Kidney epithelial cell (primary cell): ENCODE measurements at places on chromosomes 5 and 9.

- DNase-seq = no peak
Observed at GRCh38 chr5:32713361-32713769, 2.2 kb downstream of the NPR3 start.

- peak; percentile 25 for DNase-seq
Observed at GRCh38 chr5:143106174-143106573, 297.3 kb downstream of the NR3C1 start.

DNA sequence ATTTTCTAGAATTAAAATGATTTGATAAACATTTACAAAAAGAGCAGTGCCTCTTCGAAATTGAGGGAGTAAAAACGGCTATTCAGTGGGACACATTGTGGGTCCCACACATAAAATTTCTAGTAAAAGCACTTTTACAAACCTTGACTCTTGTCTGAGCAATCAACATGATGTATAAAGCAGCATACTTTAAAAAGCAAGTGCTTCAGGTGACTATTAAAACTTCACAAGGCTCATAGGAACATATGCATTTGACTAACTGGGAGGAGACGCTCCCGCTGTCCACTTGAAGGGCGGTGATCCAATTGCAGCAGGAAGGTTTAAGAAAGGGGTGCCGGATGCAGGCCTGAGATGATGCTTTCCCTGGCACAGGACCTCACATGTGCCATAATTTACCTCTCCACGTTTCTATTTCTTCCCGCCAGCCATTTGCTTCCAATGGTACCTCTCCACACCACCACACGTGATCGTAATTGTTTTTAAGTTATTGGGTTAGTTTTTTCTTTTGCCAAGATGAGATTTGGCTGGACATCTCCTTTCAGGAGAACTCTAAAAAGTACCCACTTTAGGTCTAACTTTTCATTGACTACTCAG is 1.8 kb downstream of the MCTP1 start:
- no peak for DNase-seq

DNA sequence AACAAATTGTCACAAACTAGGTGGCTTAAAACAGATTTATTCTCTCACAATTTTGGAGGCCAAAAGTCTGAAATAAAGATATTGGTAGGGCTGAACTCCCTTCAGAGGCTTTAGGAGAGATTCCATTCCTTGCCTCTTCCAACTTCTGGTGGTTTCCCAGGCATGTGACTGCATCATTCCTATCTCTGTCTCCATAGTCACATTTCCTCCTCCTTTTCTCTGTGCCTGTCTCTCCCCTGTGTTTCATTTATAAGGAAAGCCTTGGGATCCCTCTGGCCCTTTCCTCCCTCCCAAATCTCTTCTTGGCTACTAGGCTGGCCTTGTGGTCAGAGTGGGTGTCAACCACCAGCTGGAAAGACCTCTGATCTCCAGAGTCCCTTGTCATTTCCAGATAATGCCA is 78.2 kb downstream of the SNX18 start:
- no peak for DNase-seq

DNA sequence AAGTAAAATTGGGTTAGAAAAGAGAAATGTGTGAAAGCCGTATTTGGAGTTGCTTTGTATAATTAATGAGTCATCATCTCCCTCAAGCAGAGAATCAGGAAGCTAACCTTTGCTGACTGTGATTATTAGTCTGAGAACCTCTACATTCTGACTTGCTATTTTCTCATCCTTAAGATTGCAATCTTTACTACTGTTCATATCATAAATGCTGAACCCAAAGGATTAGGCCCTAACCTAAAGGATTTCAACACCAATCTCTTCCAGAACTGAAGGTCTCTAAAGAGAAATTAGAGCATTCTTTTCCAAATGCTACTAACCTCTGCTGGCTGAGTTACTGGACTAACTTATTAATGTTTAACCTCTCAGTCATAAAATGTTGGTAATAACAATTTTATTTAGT is 538.1 kb upstream of the MEF2C start:
- DNase-seq = peak; percentile 29

GRCh38 chr5:76145945-76146344 is 62.8 kb downstream of the SV2C start:
- DNase-seq = no peak

- DNase-seq = peak; percentile 48
Observed at GRCh38 chr5:144421411-144421810, 250.7 kb downstream of the KCTD16 start.

- DNase-seq = no peak
Observed at GRCh38 chr5:174307031-174307408, 261.5 kb downstream of the NSG2 start.

DNA sequence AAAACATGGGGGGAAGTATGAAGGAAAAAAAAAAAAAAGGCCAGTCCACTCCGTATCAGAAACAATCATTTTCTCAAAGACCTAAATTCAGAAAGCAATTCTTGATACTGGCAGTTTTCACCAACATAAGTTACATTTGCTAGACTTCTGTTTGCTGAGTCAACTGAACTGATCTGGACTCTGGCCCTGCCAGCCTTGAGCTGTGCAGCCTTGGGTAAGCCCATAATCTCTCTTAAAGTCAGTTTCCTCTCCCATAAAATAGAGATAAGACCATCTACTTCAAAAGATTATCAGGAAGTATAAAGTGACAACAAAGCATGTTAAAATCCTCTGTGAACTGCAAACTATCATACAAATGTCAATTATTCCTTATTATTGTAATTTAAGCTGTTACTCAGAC is 106.8 kb downstream of the MAPKAP1 start:
- DNase-seq = no peak

DNA sequence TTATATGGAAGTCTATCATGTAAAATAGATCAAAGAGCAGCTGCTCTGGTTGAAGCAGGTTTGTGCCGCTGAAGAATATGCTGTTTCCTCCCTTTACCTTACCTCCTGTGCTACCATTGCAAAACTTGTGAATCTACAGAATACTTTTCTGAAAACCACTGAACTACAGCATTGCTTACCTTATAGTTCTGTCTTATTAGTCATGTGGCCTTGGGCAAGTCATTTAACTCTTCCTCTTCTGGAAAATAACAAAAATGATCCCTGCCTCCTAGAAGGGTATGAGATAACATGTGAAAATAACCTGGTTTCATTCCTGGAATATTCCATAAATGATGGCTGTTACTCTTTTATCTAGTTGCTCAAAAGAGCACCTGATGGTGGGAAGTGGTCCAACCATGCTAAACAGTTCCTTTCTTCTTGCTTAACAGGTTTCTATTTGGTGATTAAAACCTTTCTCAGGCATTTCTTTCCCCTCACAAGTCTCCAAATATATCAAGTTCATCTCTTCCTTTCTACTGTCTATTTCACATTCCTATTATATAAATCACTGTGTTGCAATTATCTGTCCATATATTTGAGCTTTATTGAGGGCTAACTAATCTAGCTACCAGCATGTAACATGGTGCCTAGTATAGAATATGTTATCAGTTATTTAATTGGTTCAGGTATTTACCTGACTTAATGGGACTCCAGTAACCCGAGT is 15.0 kb downstream of the TRIM32 start:
- DNase-seq = no peak

DNA sequence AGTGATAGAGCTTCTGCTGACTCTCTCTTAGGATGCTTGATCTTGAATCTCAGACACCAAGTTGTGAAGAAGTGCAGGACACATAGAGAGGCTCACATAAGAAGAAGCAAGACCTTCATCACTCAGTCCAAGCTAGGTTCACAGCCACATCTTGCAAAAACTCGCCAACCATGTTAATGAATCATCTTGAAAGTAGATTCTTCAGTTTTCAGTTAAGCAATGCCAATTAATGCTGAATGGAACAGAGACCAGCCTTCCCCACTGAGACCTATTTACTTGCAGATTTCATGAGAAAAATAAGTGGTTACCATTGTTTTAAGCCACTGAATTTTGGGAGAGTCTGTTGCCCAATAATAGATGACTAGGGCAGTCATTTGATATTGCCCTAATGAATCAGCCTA is 217.7 kb upstream of the EDIL3 start:
- no peak for DNase-seq

- DNase-seq = no peak
Observed at GRCh38 chr5:102226321-102226720, 69.8 kb downstream of the SLCO4C1 start.

- no peak for DNase-seq
Observed at GRCh38 chr5:83482961-83483360, 11.4 kb downstream of the VCAN start.

GRCh38 chr5:109721741-109722140 is 32.0 kb downstream of the MAN2A1 start:
- DNase-seq = no peak

- DNase-seq = no peak
Observed at GRCh38 chr5:25713259-25713658, 1068.5 kb upstream of the CDH10 start.

GRCh38 chr5:154892369-154892771 is 33.9 kb downstream of the CNOT8 start:
- no peak for DNase-seq

DNA sequence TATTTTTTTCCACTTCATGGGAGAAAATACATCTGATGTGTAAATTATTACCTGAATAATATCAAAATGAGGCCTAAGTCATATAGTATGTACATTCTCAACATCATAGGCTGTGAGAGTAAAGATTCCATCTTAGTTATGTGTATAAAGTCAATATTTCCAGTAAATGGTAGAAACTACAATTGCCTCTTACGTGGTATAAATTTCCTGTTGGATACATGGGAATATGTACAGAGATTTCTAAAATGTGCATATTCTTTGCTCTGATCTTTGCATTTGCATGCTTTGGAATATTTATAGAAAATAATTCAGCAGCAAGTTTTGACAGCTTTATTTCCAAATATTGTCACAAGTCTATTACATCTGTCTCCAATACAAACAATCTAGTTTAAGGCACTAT is 78.8 kb downstream of the GABRB2 start:
- DNase-seq = no peak

DNA sequence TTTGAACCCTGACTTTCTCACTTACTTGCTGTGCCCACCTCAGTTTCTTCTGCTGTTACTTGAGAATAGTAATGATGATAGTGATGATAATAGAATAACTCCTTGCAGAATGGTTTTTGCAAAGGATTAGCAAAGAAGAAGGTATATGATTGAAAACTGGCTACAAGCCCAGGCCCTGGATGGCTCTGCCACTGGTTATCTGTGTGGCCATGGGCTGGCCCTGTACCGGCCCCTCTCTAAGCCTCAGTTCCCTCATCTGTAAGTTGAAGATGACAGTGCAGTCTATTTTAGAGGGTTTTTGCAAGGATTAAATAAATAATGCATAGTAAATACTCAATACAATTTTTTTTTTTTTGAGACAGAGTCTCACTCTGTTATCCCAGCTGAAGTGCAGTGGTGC is 6.2 kb downstream of the TTLL11 start:
- DNase-seq = no peak

DNA sequence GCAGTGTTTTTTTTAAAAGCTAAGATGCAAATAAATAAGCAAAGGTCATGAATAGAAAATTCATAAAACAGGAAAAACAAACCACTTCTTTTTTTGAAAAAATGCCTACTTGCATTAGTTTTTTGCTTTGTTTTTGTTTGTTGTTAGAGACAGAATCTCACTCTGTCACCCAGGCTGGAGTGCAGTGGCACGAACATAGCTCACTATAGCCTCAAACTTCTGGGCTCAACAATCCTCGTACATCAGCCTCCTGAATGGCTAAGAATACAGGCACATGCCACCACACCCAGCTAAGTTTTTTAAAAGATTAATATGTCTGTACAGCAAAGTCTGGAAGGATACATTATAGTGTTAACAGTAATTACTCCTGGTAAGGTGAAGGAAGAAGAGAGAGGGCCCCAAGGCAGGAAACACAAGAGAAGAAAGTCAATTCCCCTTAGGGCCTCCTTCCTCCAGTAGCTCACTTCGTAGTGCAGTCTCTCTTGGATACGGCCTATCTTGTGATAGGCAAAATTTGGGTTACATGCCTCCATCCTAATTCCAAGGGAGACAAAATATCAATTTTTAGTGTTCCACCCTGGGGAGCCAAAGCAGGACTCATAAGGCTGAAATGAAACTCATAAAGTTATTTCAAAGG is 15.3 kb downstream of the FAM169A start:
- no peak for DNase-seq

GRCh38 chr5:14244721-14245120 is 101.6 kb downstream of the TRIO start:
- DNase-seq = no peak

DNA sequence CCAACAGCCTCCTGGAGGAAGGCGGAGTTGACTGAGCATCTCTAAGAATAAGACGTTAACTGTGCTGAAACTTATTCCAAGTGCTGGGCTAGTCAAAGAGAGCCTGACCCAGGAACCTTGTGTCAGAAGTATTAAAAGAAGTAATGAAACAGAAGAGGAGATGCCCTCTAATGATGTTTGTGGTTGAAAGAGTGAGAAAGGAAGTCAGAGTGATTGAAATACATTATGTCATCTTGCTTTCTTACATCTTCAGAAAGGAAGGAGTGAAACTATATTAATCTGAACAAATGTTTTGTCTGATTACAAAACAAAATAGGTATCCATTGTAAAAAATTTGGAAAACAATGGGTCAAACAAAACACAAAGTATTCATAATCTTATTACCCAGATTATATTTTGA is 460.7 kb downstream of the NTRK2 start:
- no peak for DNase-seq

DNA sequence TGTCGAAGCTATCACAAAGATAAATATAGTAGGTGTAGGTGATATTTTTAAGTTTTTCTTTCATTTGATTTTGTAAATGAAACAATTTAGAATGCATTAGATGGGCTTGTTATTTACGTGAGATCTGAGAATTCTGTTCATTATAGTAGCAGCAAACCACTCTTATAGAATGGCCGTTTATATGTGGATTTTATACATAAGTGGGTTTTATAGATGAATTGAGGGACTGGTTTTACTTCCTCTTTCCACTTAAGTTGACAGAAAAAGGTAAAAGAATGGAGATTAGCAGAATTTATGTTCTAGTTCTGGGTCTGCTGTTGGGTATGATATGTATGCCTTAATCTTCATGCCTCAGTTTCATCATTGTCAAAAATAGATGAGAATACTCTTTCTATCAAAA is 5.6 kb downstream of the RMI1 start:
- no peak for DNase-seq

GRCh38 chr5:25500635-25501034 is 855.9 kb upstream of the CDH10 start:
- no peak for DNase-seq

DNA sequence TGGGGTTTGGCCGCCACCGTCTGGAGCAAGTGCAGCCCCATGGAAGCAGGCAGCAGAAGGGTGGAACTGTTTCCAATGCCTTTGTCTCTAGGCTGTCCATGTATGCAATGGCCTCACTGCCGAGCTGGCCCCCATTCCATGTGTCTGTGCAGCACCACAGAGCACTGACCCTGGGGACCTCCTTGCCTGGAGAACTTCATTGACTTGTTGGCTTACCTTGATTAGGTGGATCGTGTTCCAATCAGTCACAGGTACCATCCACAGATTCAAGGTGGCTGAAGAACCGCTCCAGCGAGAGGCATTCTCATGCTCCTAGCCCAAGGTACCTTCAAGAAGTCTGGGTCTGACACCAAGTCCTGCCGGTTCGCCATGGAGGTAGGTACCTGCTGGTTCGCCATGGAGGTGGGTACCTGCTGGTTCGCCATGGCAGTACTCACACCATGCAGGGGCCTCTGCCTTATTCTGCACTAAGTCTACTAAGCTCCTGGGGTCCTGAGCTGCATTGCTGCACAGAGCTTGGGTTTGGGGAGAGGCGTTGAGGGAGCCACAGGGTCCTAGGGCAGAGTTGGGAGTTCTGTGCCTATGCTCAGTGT is 358.3 kb upstream of the IRX1 start:
- no peak for DNase-seq

- no peak for DNase-seq
Observed at GRCh38 chr5:93404246-93404645, 176.8 kb downstream of the NR2F1-AS1 start.

GRCh38 chr5:35129276-35129675 is 81.5 kb upstream of the AGXT2 start:
- DNase-seq = no peak

GRCh38 chr5:179795863-179796833 is 2.4 kb downstream of the LTC4S start:
- DNase-seq = no peak
